ENCODE measurements at places on chromosomes 5 and 9. TPM values are rescaled to one million over a fixed set of nuclear protein-coding genes. Genes with fewer than 3 reads are reported as not detected.

Gene CTSV
- 2.4 TPM for total RNA-seq

Gene TUSC1
- 7.4 TPM for total RNA-seq

Gene SLC6A19
- not detected for total RNA-seq

Gene SQSTM1
- 292 TPM for total RNA-seq

Gene TMEM171
- total RNA-seq, result 12.5 TPM

Gene SIT1
- not detected for total RNA-seq

Gene TAS2R1
- total RNA-seq, result not detected

Gene TDRD7
- 4.9 TPM for total RNA-seq

Gene BSPRY
- not detected for total RNA-seq

Gene GABRB2
- not detected for total RNA-seq

Gene MCTP1
- 0.18 TPM for total RNA-seq

Gene PCDHB16
- 0.54 TPM for total RNA-seq

Gene ZNF483
- 0.18 TPM for total RNA-seq

Gene GAS1
- 170 TPM for total RNA-seq

All from cardiac atrium fibroblast (primary cell).